ENCODE measurements at places on chromosomes 11 and 22.
A peak's percentile ranks its signal among the peaks of the same experiment; 100 is the strongest.

DNA sequence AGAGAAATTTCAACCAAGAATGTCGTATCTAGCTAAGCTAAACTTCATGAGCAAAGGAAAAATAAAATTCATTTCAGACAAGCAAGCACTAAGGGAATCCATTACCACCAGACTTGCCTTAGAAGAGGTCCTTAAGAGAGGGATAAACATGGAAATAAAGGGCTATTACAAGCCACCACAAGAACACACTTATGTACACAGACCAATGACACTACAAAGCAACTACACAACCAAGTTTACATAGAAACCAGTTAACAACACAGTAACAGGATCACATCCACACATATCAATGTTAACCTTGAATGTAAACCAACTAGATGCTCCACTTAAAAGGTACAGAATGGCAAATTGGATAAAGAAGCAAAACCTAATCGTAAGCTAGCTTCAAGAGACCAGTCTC lies 38.0 kb downstream of the TMEM123 start:
- DNase-seq: no peak

DNA sequence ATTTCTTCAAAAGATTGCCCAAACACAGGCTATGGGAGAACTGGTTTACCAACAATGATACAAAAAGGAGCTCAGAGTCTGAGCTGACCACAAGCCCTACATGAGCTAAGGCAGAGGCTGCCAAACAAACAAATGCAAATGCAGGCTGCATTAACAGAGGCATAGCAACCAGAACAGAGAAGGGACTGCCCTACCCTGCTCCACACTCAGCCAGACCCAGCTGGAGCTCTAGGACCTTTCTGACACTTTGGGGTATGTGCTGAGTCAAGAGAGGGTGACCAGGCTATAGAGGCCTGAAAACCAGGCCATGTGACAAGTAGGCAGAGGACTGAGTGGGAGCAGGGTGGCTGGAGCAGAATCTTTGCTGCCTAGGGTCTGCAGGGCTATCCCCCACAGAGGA lies 17.8 kb upstream of the P2RY2 start:
- no peak for DNase-seq

DNA sequence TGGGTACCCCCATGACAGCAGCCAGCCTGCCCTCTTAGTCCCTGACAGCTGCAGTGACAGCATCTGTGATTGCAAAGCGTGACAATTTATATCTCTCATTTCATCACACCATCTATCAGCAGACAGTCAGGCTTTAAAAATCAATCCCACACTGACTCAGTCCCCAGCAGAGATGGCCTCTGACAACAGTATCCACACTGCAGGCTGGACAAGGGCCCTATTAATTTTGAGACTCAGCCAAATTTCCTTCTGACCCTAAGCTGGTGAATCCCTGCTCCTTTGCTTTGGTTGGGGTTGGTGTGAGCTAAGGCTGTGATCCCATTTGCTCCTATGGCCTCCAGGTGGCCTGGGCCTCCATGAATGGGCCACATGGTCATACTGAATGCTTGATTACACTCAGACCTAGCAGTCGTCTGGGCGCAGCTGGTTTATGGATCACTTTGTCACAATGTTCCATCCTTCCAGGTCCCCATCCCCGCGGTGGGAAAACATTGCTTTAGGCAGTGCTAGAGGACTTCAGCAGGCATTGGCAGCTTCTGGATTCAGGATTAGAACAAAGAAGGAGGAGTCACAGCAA lies 68.2 kb upstream of the B3GAT1 start:
- no peak for DNase-seq

DNA sequence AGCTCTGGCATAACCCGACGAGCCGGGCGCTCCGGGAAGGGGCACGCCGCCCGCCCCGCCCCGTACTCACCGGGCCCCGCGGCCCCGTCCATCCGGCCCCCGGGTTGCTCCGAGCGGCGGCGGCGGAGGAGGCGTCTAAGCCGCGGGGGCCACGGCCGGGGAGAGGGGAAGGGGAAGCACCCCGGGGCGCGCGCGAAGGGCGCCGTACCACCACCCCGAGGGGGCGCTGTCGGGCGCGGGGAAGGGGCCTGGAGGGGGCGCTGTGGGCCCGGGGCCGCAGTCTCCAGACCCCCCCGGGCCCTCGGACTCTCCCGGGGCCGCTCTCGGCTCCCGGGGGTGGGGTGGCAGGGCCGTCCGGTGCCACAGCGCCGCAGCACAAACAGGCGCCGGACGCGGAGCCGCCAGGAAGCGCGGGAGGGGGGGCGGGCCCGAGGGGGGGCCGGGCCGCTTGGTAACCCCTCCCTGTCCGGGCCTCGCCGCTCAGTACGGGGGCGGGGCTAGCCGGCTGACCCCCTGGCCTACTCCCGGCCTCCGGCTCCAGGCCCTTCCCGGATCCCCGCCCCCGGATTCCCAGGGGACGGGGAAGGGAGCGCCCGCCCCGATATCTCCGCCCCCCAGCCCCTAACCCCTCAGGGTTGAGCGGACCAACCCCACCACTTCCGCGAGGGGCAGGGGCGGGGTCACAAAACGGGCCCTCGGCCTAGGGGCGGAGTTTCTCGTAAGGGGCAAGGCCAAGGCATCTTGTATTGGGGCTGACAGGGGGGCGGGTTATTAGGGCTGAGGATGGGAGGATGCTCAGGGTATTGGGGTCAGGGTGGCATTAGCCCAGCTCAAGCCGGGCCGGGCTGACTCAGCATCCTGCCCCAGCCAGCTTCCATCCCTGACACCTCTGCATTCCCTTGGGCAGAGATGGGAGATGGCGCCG lies at the start of the genes EML3 and ROM1:
Gene EML3 (minus strand): TSS at position 410 of the 925 bp plus-strand sequence. CDS start 318 bp downstream, at position 92.
Gene ROM1 (plus strand): TSS at position 892 of the 925 bp plus-strand sequence. CDS start 25 bp downstream, at position 917.
- peak; percentile 80 for DNase-seq

GRCh38 chr11:8056810-8057463 lies 24.1 kb upstream of the TUB start:
- DNase-seq: no peak

- no peak for DNase-seq
These were observed 96.7 kb downstream of the LARGE1 start for GRCh38 chr22:33823552-33823951.
